ENCODE measurements at places on chromosomes 6 and 20. TPM values are rescaled to one million over a fixed set of nuclear protein-coding genes. Genes with fewer than 3 reads are reported as not detected.

The HSPA12B gene
- total RNA-seq: 0.35 TPM

The PHF1 gene
- total RNA-seq: 15.9 TPM

The ZNF391 gene
- 0.23 TPM for total RNA-seq

The ASIP gene
- total RNA-seq: not detected

The GABRR1 gene
- total RNA-seq: not detected

The SNAP25 gene
- 18.9 TPM for total RNA-seq

The SRMS gene
- total RNA-seq: not detected

The SRSF12 gene
- 1.5 TPM for total RNA-seq

The BCAS4 gene
- total RNA-seq: 31.1 TPM

The JPH2 gene
- total RNA-seq: 1.1 TPM

The PI3 gene
- total RNA-seq: 1.8 TPM

The SNRPB gene
- total RNA-seq: 1,021 TPM

The HSPA1L gene
- 1.8 TPM for total RNA-seq

The HLA-DQB2 gene
- total RNA-seq: not detected

The SLC52A3 gene
- 0.64 TPM for total RNA-seq

The SOX12 gene
- total RNA-seq: 25.4 TPM

The POU3F2 gene
- total RNA-seq: not detected

The LIME1 gene
- total RNA-seq: 10.4 TPM

The PACRG gene
- not detected for total RNA-seq

The PROKR2 gene
- total RNA-seq: not detected

The LY6G5C gene
- 1.6 TPM for total RNA-seq

The ARHGAP40 gene
- total RNA-seq: 0.02 TPM

The BTN1A1 gene
- 0.03 TPM for total RNA-seq

The HTR1E gene
- total RNA-seq: not detected

The ACSS1 gene
- total RNA-seq: 13.1 TPM

The NOL4L gene
- total RNA-seq: 11.1 TPM

The CDSN gene
- not detected for total RNA-seq

The PRL gene
- total RNA-seq: not detected

The DNAH8 gene
- total RNA-seq: not detected

The MUCL3 gene
- 0.06 TPM for total RNA-seq

The EXOC2 gene
- total RNA-seq: 12.3 TPM

The ARFGEF3 gene
- 0.51 TPM for total RNA-seq

The EMILIN3 gene
- 0.50 TPM for total RNA-seq

The OSBPL2 gene
- 21.6 TPM for total RNA-seq

The KHDC1L gene
- 0.40 TPM for total RNA-seq

The SLC17A4 gene
- not detected for total RNA-seq

The TREML4 gene
- total RNA-seq: not detected

The RAMACL gene
- total RNA-seq: 0.20 TPM

The FYN gene
- 5.9 TPM for total RNA-seq

The SLC32A1 gene
- not detected for total RNA-seq

The EDEM2 gene
- 48.8 TPM for total RNA-seq

The SDHAF4 gene
- total RNA-seq: 3.7 TPM

The ATP6V1G2 gene
- total RNA-seq: 0.64 TPM
